ENCODE measurements at places on chromosomes 6 and 20. TPM values are rescaled to one million over a fixed set of nuclear protein-coding genes. Genes with fewer than 3 reads are reported as not detected.

Gene CENPB
- total RNA-seq: 83.6 TPM

Gene F13A1
- total RNA-seq: 0.39 TPM

Gene TGM3
- total RNA-seq: 0.43 TPM

Gene CLPSL1
- total RNA-seq: not detected

Gene GHRH
- not detected for total RNA-seq

Gene MAS1
- not detected for total RNA-seq

Gene AIF1
- total RNA-seq: not detected

Gene BMP6
- total RNA-seq: 0.44 TPM

Gene EYA4
- 0.86 TPM for total RNA-seq

Gene FRMD1
- not detected for total RNA-seq

Gene TEAD3
- total RNA-seq: 19.2 TPM

Gene TNFRSF21
- 16.4 TPM for total RNA-seq

Gene PREP
- 42.9 TPM for total RNA-seq

Gene GSTA1
- not detected for total RNA-seq

GRCh38 chr6:70150521-70150920 lies 152.4 kb downstream of the COL9A1 start:
- H3K4me1 ChIP-seq: no peaks in the 10 kb centered on the region
- H3K27me3 ChIP-seq: no peaks in the 10 kb centered on the region
- no peak for DNase-seq

- H3K4me3 ChIP-seq: no peak overlapping the region
- DNase-seq: no peak
- peaks cover 14% of the 10 kb centered on the region for H3K4me1 ChIP-seq
- no peaks in the 10 kb centered on the region for H3K36me3 ChIP-seq
Observed at GRCh38 chr6:114284281-114284680, 58.5 kb downstream of the HS3ST5 start.

DNA sequence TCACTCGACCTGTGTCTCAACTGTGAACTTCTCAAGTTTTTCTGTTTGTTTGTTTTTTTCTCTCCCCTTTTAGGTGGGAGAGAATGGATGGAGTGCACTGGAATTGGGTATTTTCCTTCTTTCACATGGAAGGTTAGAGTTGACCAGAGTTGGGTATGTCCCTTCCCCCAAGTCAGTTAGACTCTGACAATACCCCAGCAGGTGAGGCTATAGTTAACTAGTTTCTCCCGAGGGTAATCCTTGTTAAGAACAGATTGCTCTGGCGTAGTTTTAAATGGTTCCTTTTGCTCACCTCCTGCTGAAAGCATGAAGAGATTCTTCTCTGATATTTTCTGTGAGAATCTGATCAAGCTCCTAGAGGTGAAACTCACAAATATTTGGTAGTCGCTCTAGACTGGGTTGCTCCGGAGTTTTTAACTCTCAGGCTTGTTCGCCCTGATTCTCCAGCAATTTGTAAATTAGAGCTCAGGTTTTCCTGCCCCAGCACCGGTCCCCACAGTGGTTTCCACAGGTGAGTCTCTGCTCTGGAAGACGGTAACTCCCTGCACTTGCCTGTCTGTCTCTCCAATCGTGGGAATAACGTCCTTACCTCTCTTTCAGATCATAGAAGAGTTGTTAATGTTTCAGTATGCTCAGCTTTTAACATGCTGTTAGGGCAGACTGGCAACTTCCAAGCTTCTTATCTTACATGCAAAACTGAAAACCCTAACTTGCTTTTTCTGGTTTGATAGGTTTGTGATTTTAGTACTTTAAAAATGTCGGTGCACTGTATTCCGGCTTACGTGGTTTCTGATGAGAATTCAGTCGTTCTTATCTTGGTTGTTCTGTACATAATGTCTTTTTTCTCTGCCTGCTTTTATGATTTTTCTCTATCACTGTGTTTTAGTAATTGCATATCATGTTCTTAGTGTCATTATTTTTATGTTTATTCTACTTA lies 111.2 kb upstream of the HIVEP1 start:
- no peak overlapping the region for H3K4me3 ChIP-seq
- H3K36me3 ChIP-seq: peaks cover 6% of the 10 kb centered on the region
- DNase-seq: no peak

GRCh38 chr6:149918151-149918905 lies 4.6 kb downstream of the RAET1G start:
- DNase-seq: no peak
- H3K27me3 ChIP-seq: peaks cover 59% of the 10 kb centered on the region
- no peaks in the 10 kb centered on the region for H3K36me3 ChIP-seq
- peaks cover 6% of the 10 kb centered on the region for H3K4me1 ChIP-seq

- H3K36me3 ChIP-seq: no peaks in the 10 kb centered on the region
- H3K4me1 ChIP-seq: no peaks in the 10 kb centered on the region
- H3K27me3 ChIP-seq: no peaks in the 10 kb centered on the region
- no peak overlapping the region for H3K4me3 ChIP-seq
Observed at GRCh38 chr6:39273406-39273821, 40.8 kb downstream of the KCNK17 start.

- no peak overlapping the region for H3K27ac ChIP-seq
- H3K27me3 ChIP-seq: peaks cover 61% of the 10 kb centered on the region
- H3K4me3 ChIP-seq: no peak overlapping the region
- no peaks in the 10 kb centered on the region for H3K36me3 ChIP-seq
- DNase-seq: no peak
Observed at GRCh38 chr6:167229586-167229985, 61.5 kb upstream of the UNC93A start.

- H3K27ac ChIP-seq: no peak overlapping the region
- no peak for DNase-seq
- no peaks in the 10 kb centered on the region for H3K36me3 ChIP-seq
- H3K4me3 ChIP-seq: no peak overlapping the region
- H3K4me1 ChIP-seq: no peaks in the 10 kb centered on the region
Observed at GRCh38 chr6:152745509-152746171, 5.0 kb upstream of the VIP start.

DNA sequence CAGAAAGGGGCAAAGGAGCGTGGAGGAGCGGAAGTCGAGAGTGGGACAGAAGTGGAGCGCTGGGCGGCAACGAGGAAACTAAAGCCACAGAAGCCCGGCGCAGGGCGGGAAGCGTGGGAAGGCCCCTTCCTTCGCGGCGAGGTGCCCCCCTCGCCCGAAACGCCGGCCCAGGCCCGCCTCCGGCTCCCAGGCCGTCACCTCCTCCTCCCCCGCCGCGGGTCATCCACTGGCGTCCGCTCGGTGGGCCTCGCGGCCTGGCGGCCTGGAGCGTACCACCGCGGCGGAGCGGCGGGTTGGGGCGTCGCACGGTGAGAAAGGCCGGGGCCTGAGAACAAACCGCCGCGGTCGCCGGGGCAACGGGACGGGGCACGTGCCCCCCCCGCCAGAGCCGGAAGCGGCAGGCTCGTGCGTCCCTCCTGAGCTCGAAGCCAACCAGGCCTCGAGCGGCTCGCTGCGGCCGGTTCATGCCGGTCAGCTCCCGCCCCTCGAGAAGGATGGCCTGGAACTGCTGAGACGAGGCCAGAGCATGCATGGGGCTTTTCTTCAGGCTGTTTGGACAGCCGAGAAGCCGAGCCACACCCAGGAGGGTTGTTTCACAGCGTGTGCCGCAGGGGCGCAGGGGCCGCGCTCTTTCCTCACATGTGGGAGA lies at the start of gene TCP11:
TCP11 (minus strand) TSS at position 333 of the 649 bp plus-strand sequence. CDS start 469 bp downstream, outside the sequence.
- no peaks in the 10 kb centered on the region for H3K27me3 ChIP-seq
- H3K4me1 ChIP-seq: peaks cover 15% of the 10 kb centered on the region
- DNase-seq: no peak
- no peak within 1 kb of the TSS for H3K4me3 ChIP-seq
- H3K27ac ChIP-seq: peak within 1 kb of the TSS; percentile 16

- no peak overlapping the region for H3K4me3 ChIP-seq
- H3K36me3 ChIP-seq: no peaks in the 10 kb centered on the region
- no peaks in the 10 kb centered on the region for H3K27me3 ChIP-seq
- no peak for DNase-seq
- H3K27ac ChIP-seq: no peak overlapping the region
Observed at GRCh38 chr6:17115251-17116116, 13.6 kb downstream of the STMND1 start.

DNA sequence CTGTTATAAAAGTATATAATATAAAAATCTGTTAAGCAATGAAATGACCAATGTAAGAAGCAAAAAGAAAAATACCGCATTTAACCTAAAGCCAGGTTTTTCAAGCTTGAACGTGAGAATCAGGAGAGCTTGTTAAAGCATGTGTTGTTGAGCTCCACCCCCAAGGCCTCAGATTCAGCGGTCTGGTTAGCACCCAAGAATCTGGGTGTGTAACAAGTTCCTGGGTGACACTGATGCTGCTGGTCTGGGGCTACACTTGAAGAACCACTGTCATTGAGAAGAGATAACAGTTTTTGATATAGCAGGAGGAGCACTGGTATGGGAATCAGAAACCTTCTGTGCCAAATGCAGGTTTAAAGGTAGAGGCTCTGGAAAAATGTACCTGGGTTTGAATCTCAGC lies 154.0 kb downstream of the ID4 start:
- no peak for DNase-seq
- H3K27me3 ChIP-seq: peaks cover 48% of the 10 kb centered on the region
- H3K4me3 ChIP-seq: no peak overlapping the region
- no peaks in the 10 kb centered on the region for H3K36me3 ChIP-seq
- no peak overlapping the region for H3K27ac ChIP-seq
- peaks cover 4% of the 10 kb centered on the region for H3K4me1 ChIP-seq

GRCh38 chr6:8831366-8832152 lies 396.2 kb upstream of the SLC35B3 start:
- H3K27me3 ChIP-seq: no peaks in the 10 kb centered on the region
- H3K4me1 ChIP-seq: peaks cover 26% of the 10 kb centered on the region
- H3K27ac ChIP-seq: no peak overlapping the region

DNA sequence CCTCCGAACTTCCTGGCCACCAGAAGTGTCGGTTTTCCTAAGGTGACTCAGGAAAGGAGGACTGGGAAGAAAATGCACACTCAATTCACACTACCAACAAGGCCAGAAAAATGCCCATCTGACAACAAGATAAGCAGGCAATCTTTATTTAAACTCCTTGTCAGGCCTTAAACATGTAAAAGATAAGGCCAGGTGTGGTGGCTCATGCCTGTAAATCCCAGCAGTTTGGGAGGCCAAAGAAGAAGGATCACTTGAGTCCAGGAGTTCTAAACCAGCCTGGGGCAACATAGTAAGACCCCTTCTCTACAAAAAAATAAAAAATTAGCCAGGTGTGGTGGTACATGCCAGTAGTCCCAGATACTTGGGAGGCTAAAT lies 7.6 kb upstream of the ID1 start:
- DNase-seq: no peak
- H3K27me3 ChIP-seq: no peaks in the 10 kb centered on the region
- peak overlapping the region; percentile 41 for H3K4me3 ChIP-seq
- H3K36me3 ChIP-seq: no peaks in the 10 kb centered on the region
- H3K4me1 ChIP-seq: peaks cover 21% of the 10 kb centered on the region

DNA sequence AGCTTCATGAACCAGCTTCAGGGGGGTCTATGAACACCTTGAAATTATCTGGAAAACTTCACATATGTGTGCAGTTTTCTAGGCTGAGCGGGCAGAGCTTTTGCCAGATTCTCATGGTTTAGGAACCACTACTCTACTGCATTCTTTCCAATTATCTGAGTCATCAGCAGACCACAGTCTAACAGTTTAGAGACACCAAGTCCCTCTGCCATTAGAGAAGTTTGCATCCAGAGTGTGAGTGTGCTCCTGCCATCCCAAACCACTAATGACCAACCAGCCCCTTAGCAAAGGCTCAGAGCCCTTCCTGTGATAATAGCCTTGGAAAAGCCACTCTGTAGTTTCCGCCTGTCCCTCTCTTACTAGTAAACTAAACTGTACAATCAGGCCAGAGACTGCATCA lies 96.8 kb downstream of the PHACTR1 start:
- no peak for DNase-seq
- no peak overlapping the region for H3K27ac ChIP-seq
- H3K4me3 ChIP-seq: no peak overlapping the region
- peaks cover 3% of the 10 kb centered on the region for H3K27me3 ChIP-seq
- no peaks in the 10 kb centered on the region for H3K36me3 ChIP-seq
- H3K4me1 ChIP-seq: no peaks in the 10 kb centered on the region

- H3K27ac ChIP-seq: no peak overlapping the region
- peaks cover 10% of the 10 kb centered on the region for H3K4me1 ChIP-seq
- H3K4me3 ChIP-seq: no peak overlapping the region
- no peaks in the 10 kb centered on the region for H3K36me3 ChIP-seq
- no peak for DNase-seq
- H3K27me3 ChIP-seq: no peaks in the 10 kb centered on the region
Observed at GRCh38 chr20:37755665-37756064, 61.8 kb downstream of the CTNNBL1 start.

DNA sequence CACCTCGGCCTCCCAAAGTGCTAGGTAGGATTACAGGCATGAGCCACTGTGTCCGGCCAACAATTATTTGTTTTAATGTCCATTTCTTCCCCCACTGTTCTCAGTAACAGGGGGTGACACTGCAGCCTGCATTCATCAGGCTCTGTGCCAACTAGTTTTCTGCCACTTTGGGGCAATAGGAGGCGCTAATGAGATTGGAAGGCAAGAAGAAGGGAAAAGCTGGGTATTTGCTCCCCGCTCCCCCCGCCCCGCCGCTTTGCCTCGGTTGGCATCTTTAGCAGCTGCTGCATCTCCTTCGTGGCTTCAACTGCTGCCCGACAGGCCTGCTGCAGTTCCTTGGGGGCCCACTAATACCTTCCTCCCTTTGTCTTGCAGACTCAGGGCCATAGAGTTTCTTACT lies 35.0 kb upstream of the MDGA1 start:
- no peaks in the 10 kb centered on the region for H3K36me3 ChIP-seq
- no peak for DNase-seq
- H3K4me1 ChIP-seq: peaks cover 3% of the 10 kb centered on the region
- H3K4me3 ChIP-seq: no peak overlapping the region

DNA sequence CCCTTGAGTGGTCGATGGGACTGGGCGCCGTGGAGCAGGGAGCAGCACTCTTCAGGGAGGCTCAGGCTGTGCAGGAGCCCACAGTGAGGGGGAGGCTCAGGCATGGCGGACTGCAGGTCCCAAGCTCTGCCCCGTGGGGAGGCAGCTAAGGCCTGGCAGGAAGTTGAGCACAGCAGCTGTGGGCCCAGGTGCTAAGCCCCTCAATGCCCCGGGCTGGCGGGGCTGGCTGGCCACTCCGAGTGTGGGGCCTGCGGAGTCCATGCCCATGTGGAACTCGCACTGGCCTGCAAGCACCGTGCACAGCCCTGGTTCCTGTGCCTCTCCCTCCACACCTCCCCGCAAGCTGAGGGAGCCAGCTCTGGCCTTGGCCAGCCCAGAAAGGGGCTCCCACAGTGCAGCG lies 948.4 kb upstream of the EYS start:
- no peak for DNase-seq
- peaks cover 8% of the 10 kb centered on the region for H3K4me1 ChIP-seq
- no peaks in the 10 kb centered on the region for H3K27me3 ChIP-seq

GRCh38 chr6:133769463-133769862 lies 119.5 kb upstream of the TCF21 start:
- no peak overlapping the region for H3K27ac ChIP-seq
- DNase-seq: no peak
- H3K4me3 ChIP-seq: no peak overlapping the region
- H3K36me3 ChIP-seq: no peaks in the 10 kb centered on the region
- no peaks in the 10 kb centered on the region for H3K4me1 ChIP-seq

Data from neural crest cell (in vitro differentiated cells).